ENCODE measurements at places on chromosomes 11 and 22.

- peak; percentile 25 for DNase-seq
Observed at GRCh38 chr11:123301696-123302400, 106.8 kb upstream of the CLMP start.

- DNase-seq = no peak
Observed at GRCh38 chr22:46596819-46597218, 23.4 kb upstream of the GRAMD4 start.

DNA sequence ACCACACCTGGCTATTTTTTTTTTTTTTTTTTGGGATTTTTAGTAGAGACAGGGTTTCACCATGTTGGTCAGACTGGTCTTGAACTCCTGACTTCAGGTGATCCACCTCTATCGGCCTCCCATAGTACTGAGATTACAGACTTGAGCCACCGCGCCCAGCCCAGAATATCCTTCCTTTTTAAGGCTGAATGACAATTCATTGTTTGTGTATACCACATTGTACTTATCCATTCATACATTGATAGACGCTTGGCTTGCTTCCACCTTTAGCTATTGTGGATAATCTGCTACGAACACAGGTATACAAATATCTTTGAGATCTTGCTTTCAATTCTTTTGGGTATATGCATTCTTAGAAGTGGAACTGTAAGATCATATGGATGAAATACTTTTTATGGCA lies 10.8 kb upstream of the RASSF10 start:
- DNase-seq = no peak

DNA sequence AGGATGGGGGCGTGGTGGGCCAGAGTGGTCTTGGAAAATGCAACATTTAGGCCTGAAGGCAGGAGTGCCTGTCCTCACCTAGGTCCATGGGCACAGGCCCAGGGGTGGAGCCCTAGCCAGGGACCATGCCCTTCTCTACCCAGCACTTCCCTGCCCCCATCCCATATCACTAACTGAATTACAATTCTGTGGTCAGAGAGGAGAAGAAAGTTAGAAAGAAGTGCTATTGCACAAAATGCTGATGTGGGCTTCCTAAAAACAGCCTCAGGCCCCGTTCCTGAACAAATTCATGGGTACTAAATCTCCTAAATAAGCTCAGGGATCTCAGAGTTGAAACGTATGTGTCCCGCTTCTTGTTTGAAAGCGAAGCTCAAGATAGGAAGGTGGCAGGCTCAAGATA lies 3.5 kb upstream of the ASRGL1 start:
- peak; percentile 51 for DNase-seq

DNA sequence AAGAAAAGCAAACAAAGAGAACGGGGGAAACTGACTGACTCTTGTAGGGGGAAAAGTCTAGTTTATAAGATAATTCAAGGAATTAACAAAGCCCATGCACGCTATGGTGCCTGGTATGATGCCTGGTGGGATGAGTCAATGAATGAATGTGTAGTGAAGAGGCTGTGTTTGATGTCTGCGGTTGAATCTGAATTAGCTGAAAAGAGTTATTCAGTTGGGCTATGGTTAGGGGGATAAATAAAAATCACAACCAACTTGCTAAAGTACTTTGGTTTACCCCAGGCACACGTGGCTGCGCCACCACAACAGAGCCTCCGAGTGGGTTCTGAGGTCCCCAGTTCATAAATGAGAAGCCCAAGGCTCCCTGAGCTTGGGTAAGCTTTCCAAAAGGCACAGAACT lies 369.3 kb upstream of the SYN3 start:
- no peak for DNase-seq

- DNase-seq = no peak
Observed at GRCh38 chr11:71451596-71452198, 1.3 kb upstream of the NADSYN1 start.

DNA sequence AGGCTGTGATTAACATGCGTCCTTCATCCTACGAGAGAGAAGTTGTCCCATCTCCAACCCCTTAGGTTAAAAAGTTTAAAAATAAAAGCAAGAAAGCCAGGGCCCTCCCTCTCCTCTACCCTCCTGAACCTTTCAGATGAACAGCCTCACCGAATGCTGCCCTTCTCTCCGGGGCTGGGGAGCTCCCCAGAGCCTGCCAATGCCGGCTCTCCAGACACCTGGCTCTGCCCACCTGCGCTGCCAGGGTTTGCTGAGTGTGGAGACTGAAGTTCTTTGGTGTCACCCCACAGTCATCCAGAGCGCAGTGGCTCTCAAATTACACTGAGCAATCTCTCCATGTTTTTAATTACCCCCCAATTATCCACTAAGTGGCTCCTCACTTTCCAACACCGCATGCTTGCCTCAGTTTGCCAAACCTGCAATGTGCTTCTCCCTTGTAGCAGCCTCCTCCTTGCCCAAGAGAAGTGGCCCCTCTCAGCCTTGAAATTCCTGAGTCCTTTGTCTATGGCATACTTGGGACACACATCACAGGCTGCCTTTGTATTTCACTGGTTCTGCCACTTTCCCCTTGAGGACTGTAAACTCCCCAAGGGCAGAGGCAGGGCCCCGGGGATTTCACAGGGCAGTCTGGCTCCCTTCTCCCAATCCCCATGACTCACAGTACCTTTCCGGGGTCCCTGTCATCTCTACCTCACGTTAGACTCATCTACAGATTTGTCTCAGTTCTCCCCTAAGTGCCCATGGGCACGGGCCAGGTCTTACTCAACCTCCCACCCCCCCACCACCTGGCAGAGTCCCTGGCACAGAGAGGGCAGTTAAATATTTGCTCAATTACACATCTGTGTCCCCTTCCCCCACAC lies 2.0 kb downstream of the MYH9 start:
- DNase-seq = no peak

GRCh38 chr11:63672936-63673539 lies 1.9 kb upstream of the ATL3 start:
- DNase-seq = no peak

Data from AML-193 (cell line).